ENCODE measurements at places on chromosomes 11 and 22.

DNA sequence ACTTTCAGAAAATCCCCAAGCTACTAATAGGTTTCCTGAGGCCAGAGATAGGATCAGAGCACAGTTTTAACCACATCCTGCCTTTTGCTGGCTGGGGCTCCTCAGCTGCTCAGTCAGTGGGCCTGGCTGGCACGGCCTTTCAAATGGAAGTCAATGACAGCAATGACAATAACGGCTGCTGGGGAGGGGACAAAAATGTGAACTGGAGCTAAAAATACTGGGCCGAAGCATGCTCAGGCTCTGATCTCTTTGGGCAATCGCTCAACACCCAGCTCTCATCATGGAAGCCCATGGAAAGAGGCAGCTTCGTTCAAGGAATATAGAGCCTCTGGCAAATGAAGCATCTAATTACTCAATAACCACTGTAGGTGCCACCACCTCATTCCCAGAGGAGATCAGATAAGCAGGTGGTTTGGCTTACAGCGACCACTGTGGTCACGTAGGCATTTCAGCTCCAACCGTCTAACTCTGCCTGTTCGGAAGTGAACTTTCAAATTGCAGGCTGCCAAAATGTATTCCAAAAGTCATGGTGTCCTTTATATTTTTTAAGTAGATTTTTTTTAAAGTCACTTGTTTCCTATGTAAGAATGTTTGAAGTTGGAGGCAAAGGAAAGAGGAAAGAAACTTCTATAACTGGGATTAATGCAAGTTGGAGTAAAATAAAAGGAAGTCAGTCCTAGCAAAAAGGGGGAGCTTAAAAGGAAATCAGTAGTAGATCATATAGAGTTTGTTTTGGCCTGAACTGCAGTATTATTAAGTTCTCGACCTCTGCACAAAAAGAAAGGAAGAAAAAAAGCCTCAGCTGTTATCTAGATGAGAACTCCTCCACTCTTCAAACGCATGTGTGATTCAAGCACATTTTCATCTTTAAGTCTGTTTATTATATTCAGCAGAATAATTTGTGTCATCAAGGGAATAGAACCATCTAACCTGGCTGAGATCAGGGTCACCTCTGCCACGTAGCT, 14.1 kb downstream of the WT1 start:
- peak; percentile 38 for DNase-seq

GRCh38 chr11:106391771-106392420, 314.4 kb downstream of the AASDHPPT start:
- DNase-seq = no peak

DNA sequence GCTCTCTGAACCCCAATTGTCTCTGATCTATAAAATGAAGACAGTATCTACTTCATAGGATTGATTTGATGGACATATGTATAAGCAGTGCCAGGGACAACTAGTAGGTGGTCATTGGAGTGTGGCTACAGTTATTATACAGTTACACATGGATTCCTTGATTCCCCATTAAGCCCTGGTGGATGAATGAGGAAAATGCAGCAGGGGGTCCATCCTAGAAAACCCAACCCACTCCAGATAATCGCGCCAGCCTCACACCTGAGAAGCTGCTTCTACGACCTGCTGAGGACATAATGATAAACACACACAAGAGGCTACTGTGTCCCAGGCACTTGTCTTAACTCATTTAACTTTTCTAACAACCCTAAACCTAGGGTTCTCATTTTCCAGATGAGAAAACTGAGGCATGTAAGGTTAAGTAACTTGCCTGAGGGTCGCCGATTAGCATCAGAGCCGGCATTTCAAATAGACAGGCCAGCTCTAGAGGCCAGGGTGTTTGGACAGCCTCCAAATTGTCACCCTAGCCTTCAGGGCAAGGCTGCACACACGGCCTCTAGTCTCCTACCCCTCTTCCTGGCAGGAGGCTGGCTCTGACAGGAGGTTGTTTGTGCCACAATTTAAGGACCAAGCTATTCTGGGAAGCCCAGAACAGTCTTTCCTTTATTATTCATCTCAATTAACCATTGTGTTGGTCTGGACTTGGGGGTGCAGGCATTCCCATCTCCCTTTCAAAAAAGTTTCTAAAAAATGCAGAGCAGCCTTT, 3.8 kb upstream of the C11orf91 start:
- DNase-seq = no peak

- no peak for DNase-seq
These were observed 60.0 kb downstream of the PKNOX2 start for GRCh38 chr11:125224391-125225021.

- no peak for DNase-seq
These were observed 2.7 kb upstream of the OR2D2 start for GRCh38 chr11:6895010-6895409.

DNA sequence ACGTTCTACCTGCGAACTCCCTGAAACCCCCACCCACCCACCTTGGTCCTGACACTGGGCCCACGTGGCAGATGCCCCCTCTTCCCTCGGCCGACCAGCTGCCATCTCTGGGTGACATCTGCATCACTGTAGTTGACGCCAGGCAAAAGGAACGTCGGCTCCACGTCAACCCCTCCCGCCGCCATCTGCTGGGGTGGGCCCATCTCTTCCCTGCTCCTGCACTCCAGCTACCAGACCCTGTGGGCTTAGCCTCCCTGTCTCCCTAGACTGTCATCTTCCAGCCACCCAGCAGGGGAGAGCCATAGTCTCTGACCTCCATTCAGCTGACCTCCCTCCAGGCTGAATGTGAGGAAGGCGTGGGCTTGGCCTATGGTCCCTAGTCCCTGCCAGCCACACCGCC, 21.4 kb downstream of the CHID1 start:
- no peak for DNase-seq

GRCh38 chr11:113540416-113541330, 65.5 kb upstream of the DRD2 start:
- DNase-seq = no peak

DNA sequence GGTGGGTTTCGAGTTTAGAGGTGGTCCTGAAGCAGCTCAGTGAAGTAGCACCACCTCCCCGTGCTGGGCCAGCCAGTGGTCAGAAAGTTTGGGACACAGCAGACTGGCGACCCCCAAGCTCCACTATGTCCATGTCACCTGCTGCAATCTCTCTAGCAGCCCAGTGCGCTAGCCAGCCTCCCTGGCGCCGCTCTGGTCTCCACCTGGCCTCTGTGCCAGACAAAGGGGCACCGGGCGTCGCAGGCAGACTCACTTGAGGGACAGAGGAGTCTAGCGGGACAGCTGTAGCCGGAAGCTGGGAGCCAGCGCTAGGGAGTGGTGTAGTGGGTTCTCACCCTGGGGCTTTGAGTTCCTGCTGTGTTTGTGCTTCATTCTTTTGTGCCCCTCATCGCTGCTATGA, 25.5 kb downstream of the MYBPC3 start:
- no peak for DNase-seq

- no peak for DNase-seq
These were observed 62.6 kb upstream of the WT1 start for GRCh38 chr11:32497951-32498350.

- DNase-seq = no peak
These were observed 18.3 kb downstream of the HMGXB4 start for GRCh38 chr22:35275580-35275979.

Measured in CD4-positive, alpha-beta T cell treated with Interleukin-4 for 4 hours (primary cell).